ENCODE measurements at places on chromosomes 7 and 10.

DNA sequence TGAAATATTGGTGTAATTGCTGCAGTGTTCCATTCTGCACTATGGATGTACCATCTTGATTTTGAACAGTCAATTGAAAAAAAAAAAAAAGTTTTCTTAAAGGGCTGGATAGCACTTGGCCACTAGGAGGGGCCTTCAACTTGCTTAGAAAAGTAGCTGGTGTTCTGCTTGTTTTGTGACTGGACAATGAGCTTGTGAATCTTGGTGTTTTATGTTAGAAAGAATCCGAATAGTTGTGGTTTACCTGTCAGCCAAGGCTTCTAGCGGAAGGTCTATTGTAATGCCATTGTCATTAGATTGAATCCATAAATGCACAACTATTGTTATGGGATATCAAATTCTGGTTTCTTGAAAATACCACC lies 77.1 kb downstream of the BMPER start:
- no peak for DNase-seq

DNA sequence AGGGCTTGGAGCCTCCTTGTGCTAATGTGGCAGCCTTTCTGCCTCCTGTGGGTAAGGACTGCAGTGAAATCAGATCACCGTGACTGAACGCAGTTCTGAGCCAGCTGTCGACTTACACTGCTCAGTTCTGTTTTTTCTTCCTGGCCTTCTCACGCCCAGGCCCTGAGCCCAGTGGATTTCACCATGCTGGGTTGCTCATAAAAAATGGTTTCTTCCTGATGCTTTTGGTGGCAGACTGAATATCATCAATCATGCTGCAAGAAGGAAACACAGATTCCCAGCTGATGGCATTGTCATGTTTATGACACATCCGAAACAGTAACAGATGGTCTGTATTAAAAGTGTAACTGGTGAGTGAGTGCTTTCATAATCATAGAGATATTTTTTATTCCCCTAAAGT lies 389.6 kb downstream of the GALNT17 start:
- no peak for DNase-seq

DNA sequence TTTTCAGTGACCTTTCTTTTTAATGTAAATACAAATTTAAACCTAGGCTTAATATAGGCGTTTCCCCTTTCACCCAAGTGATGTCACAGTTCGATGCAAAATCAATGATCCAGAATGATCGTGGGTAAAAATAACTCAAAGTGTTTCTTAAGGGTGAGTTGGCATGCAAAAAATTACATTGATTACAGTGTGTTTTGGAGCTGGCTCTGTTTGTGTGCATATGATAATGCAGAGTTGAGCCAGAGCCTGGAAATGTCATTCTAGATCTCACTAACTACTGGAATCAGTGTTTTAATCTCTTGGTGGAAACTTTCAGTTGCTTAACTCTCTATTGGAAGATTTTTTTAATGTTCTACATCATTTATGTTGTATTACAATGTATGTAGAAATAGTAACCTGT lies 72.5 kb upstream of the MXI1 start:
- DNase-seq = no peak

DNA sequence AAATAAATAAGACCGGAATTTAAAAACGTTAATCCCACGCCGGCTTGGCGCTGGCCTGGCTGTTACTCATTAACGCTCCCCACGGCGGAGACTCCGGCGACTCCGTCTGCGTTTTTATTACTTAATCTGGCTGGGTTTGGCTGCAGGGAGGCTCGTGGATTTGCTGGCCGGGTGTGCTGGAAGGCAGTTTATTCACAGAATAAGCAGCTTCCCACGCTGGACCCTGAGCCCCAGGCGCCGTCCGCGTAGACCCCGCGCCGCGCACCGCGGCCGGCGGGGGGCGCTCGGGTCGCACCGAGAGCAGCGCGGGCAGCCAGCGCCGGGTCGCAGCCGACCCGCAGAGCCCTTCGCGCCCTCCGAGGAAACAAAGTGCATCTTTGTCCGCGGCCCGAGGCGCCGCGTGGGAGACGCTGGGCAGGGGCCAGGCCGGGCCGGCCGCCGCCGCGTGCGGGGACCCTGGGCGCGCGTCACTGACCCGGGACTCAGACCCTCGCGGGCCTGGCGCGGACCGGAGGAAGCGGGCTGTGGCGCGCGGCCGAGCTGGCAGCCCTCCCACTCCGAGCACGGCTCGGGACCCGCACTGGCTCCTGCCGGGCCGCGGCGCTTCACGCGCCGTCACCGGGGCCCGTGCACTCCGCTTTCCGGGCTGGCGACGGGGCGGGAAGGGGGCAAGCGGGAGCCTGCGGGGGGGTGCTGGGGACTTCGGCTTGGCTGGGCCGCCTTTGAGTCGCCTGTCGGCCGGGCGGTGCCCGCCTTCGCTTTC lies 587 bp upstream of the GRK5 start:
- no peak for DNase-seq

DNA sequence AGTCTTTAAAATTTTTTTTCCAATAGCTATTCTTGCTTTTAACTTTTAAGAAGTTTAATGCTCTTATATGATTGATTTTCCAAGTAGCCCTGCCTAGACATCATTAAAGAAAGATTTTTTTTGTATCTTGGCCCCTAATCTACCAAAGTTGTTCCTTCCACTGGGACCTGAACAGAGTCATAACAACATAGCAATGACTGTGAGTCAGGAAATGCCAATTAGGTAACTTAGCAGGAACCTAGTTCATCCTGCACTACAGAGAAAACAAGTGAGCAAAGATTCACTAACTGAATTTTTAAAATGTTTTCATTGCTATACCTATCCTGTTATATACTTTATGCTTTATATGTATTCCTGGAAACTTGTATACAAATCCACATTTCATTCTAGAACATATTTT lies 284.7 kb downstream of the BICC1 start:
- no peak for DNase-seq

DNA sequence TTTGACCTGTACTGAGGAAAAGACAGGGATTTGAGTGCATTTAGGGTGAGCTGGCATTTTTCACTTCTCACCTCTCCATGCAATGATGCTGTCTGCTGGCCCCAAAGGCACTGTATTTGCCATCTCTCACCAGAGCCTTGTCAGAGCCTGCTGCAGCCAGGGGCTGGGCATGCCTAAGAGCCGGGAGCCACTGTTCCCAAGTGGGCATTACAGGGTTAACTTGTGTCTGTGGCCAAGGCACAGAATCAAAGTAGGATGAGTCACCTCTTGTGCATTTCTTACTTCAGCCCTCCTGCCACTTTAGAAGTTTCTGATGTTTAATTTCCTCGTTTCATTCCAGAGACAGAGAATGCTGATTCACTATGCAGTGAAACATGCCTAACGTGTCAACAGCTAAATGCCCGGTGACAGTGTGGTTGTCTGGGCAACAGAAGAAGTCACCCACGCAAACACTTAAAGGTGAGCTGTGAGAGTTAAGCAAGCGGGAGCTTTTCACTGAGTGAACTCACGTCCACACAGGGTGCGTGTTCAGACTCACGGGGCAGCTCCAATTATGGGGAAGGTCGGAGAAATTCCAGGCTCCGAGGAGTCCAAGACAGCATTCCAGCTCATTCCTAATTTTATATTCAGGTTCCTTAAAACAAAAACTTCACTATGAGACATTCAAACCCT lies 57.1 kb upstream of the IGFBP3 start:
- no peak for DNase-seq

DNA sequence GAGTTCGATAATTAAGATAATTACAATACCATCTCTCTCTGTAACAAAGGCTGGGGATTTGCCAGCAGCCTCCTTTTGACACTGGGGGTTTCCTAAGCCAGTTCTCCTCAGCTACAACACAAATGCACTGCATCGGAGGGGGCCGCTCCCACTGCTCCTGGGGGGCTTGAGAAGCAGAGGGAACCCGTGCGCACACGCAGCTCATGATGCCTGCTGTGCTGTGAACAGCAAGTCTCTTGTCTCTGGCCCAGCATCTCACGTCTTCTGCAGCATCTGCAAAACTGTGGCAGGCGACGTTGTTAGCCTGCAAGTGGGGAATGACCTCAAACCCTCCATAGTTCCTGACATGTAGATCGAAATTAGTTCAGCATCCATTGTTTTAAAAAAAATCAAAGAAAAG lies 5.5 kb downstream of the VIPR2 start:
- DNase-seq = no peak

DNA sequence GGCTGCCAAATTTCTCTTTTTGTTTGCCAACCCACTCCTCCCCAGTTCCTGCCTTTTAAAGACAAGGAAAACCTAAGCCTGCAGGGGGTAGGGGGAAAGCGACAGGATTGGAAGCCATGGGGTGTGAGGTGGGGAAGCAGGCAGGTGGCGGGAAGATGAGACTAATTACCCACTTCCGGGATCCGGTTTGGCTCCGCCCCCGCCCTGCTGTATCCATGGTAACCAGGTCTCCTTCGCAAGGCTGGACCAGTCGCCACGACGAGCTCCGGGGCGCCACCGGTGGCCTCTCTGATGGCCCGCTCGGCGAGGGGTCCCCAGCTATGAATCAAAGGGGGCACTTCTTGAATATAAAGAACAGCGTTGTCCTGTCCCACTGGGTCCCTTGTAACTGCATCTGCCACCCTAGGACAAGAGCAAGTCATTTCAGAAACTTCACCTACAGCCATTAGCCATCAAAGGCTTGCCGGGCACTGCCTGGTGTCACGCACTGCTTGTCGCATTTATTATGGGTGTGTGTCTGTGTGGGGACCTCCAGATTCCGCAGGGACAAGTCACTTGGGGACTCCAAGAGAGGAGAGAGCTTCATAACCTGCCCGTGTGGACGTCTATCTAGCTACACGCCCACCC lies 55.4 kb upstream of the LMTK2 start:
- DNase-seq = no peak

DNA sequence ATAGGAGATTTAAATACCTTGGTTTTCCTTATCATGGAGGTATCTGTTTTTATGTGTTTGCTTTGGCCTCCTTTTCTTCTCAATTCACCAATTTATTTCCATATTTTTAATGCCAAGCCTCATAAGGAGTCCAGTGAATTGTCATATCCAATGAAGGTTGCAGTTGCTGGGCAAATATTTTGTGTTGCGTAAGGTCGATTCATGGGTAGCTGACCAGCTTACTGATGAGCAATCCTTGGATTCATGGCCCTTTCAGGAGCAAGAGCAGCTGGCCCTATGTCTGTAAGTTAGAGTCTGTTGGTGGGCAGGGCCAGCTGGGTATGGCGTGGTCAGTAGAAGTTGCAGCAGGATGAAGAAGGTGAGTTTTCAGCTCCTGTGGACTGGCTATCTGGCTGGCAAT lies 182.9 kb downstream of the PFKFB3 start:
- DNase-seq = no peak

DNA sequence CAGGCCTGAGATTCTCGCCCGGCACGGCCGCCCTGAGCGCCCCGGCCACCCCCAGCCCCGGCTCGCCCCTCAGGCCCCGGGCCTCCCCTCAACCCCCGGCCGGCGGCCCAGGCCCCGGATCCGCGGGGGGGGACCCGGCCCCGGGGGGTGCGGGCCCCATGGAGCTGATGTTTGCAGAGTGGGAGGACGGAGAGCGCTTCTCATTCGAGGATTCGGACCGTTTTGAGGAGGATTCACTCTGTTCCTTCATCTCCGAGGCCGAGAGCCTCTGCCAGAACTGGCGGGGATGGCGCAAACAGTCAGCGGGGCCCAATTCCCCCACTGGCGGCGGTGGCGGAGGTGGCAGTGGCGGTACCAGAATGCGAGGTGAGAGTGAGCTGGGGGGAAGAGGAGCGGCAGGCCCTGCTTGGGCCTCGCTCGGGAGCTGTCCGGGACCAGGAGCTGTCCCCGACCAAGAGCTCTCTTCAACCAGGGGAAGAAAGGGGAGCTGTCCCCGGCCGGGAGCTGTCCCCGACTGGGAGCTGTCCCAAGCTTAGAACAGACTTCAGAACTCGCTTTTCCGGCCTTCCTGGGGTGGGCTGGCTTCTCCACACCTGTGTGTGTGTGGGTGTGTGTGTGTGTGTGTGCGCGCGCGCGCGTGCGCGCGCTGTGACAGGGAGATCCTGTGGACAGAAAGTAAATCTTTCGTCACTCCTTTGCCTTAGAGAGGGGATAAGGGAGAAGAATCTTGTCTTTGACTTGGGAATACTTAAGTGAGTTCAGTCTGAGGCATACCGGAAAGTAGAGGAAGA lies 510 bp downstream of the ZSWIM8 start:
- no peak for DNase-seq

DNA sequence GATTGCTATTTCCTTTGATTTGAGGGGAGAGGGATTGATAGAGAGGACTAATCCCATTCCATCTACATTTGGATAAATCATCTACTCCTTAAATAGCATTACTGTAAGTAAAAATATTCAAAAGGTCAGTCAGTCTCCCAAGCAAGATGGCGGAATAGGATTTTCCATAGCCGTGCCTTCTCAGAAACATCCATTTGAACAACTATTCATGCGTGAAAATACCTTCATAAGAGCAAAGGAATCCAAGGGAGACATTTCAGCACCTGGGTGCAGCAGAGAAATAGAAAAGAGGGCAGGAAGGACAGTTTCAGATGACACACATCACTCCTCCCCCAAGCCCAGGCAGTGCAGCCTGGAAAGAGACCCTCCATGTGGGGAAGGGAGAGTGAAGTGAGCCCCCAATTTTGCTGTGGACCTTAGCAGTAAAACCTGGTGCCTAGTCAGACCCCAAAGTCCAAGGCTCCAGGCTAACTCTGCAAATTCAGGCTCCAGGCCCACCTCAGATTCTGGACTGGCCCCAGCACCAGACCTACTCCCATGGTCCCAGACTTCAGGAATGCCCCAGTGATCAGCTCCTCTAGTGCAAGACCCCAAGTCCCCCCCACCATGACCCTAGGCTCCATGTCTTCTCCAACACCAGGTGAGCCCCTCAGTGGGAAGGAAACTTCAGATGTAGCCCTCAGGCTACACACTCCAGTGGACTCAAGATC lies 104.3 kb upstream of the LANCL2 start:
- DNase-seq = no peak

GRCh38 chr7:122013065-122013464 lies 131.0 kb downstream of the AASS start:
- DNase-seq = no peak

DNA sequence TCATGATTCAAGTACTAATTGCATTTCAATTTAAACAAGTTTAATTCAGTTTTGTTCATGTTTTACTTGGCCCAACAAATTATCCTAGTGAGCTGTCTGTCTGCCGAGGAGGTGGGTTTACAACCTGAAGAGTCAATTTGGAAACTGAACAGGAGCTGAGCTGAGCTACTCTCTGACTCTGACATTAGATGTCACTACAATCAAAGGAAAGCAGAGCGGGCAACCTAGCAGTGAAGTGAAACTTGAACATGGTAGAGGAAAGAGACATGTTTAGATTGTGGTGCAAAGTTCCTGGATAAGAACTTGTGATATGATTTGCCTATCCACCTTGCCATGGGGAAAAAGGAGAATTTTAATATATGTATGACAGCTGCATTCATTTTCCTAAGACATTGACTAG lies 9.6 kb upstream of the AGR3 start:
- no peak for DNase-seq

GRCh38 chr7:41708581-41709358 lies 5.9 kb upstream of the INHBA start:
- DNase-seq = no peak

- DNase-seq = no peak
These were observed 179.5 kb upstream of the YAE1 start for GRCh38 chr7:39386718-39387117.

DNA sequence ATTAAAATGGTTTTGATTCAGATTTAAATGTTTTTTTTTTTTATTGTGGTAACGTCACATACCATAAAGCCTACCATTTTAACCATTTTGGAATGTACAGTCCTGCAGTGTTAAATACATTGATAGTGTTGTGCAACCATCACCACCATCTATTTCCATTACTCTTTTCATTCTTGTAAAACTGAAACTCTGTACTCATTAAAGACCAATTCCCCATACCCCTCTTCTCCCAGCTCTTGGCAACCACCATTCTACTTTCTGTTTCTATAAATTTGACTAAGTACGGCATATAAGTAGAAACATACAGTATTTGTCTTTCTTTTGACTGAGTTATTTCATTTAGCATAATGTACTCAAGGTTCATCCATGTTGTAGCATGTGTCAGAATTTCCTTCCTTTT lies 96.2 kb downstream of the EXOC4 start:
- no peak for DNase-seq
